ENCODE measurements at places on chromosomes 6 and 20.

DNA sequence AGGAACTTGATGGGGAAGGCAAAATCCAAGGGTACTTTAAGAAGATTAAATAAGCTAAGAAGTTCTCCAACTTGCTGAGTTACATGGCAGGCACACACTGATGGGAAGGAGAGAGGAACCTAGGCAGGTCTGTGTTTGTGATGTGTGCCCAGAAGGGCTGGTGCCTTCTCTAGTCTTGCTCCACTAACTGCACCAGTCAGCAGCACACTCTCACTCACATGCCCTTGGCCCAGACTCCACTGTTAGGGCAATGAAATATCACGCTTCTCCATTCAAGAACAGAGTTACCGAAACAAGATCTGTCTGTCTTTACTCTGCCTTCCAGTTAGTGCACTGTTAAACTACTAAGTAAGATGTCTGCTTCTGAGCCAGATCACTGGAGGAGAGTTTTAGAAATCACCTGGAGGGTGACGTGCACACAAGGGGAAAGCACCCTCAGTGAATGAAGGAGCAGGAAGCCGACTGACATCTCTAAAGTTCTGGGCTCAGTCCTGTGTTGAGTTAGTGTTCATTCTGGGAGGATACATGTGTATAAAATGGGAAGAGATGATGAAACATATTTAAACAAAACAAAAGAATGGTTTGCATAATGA is 251.1 kb downstream of the FOXC1 start:
- no peak for DNase-seq

- DNase-seq = no peak
Measured at GRCh38 chr6:21375151-21376116, 218.1 kb upstream of the SOX4 start.

- DNase-seq = no peak
Measured at GRCh38 chr6:130907687-130908086, 80.5 kb downstream of the SMLR1 start.

GRCh38 chr20:35768731-35769664 is 2.8 kb upstream of the PHF20 start:
- no peak for DNase-seq

- no peak for DNase-seq
Measured at GRCh38 chr6:39217177-39217864, 12.0 kb downstream of the KCNK5 start.

Data from NCI-H748 treated with DMSO at 0.1 percent for 48 hours (cell line).